NCI-H1930 (cell line): ENCODE measurements at places on chromosomes 2 and 18.

DNA sequence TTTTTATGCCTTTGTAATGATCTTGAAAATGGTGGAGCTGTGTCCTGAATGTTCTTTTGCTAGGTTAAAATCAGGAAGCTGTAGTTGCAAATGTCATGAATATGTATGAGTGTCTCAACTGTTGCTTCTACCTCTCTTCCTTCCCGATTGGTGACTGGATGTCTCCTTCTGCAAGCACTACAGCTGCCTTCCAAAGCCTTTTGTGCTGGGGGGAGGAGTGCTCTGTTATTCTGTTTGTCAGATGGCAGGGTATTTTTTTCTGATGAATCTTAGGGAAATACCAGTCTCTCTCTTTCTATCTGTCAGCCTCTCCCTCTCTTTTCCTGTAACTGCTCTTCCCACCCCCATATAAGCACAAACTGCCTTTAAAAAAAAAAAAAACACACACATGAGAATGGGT is 1396.3 kb upstream of the CELF4 start:
- DNase-seq: no peak

DNA sequence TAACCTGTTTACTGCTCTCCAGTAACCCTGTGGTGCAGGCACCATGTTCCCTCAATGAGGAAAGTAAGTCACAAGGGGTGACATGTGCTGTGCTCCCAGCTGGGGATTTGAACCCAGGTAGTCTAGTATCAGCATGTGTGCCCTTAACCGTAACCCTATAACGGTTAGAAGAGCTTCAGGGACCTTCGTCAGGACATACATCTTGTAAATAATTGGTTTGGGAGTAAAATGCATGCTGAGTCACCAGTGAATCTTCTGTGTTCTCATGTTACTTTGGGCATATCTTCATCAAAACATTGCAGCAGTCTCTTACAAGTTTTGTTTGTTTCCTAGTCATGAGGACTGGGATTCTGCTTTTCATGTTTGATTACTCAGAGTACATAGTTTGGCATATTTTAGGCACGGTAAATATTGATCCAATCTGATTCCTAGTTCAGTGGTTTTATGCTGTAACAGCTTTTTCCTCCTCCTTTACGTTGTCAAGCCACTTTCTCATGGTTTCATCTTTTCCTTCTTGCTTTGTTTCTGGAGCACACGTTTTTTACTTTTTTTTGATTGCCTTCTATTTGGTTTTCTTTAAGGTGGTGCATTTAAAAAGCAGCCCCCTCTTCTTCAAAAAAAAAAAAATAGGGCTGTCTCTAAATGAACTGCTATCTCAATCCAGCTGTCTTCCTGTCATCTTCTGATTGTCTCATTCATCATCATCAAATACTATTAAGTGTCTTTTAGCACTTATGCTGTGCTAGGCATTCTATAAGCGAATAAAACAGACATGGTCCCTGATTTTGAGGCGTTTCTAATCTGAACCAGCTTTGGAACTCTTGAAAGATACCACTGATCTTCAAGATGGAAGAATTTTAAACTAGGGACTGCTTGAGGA is 50.4 kb downstream of the CLIP4 start:
- DNase-seq: no peak

DNA sequence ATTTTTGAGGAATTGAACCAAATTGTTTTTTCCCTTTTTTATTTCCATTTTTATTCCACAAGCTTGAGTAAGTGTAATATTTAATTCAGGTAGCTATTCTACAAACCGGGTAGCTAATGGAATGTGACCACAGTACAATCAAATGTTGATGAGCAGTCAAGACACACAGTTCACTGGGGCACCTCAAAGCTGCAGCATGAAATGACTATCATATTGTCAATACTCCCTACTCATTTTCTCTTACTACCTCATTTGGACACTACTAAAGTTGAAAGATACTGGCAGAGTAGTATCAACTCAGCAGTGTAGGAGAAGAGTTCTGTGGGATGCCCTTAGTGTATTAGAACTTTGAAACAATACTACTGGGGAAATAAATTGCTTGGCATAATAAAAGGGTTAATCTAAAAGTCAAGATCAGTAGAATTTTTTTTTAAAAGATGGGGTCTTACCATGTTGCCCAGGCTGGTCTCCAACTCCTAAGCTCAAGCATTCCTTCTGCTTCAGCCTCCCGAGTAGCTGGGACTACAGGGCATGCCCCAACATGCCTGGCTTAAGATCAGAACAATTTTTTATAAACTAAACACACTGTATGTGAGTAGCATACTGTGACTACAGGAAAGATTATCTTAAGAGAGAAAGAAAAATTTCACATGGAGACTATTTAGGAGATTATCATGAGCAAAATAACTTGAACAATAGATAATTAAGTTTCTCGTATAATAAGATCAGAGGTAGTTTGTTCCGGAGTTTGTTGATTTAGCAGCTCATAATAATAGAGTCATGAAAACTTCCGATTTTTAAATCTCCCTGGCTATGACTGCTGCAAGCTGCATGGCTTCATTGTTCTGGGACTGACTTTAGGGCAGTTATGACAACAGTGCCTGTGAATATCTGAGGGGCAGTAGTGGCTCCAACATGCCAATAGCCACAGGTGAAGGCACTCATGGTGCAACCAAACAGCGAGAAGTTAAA is 43.7 kb downstream of the MYO3B start:
- DNase-seq: no peak

DNA sequence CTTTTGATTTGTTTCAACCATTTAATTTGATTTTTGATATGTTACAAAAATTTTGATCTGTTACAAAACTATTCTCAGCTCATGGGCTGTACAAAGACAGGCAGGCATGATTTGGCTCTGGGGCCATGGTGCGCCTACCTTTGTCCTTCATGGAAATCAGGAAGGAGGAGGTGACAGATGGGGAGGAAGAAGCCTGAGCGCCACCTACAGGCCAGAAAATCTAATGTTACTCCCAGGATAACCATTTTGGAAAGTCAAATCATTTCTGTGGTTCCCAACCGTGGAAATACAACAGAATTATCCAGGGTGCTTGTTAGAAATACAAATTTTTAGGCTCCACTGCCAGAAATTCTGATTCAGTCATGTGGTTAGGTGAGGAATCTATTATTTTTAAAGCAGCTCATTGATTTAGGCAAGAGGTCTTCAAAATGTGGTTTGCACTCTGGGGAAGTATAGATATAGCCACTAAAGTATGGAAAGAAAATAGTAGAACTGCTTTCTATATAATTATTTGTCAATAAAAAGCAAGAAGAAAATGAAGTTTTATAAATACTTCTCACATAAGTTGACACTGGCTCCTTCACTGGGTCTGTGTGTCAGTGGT is 93.9 kb downstream of the EVA1A start:
- peak; percentile 6 for DNase-seq

DNA sequence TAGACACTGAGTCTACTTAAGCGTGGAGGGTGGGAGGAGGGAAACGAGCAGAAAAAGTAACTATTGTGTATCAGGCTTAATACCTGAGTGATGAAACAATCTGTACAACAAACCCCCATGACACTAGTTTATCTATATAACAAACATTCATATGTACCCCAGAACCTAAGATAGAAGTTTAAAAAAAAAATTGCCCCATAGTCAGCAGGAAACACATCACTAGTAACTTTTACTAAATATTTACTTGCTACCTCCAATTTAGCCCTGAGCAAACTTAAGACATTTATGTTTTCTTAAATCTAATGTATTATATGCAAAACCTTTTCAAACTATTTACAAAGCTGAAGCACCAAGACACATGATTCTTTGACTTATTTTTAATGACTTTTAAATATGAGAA is 5.6 kb downstream of the REV1 start:
- DNase-seq: no peak

DNA sequence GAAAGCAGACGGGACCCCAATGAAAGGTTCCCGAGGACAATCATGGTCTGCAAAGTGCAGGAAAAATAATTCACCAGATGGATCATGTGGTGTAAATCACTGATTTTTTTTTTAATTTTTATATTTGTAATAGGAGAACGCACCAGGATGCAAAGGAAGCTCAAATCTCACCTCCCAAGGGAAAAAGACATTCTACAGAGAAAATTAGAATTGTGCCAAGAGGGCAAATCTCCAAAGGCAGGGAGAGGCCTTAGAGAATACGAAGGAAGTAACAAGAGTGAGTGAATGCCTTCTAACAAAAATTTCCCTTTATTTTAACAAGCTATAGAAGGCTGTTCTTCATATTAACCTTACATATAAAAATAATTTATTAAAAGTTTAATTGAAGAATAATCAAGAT is 90.9 kb downstream of the ANKRD44 start:
- no peak for DNase-seq

DNA sequence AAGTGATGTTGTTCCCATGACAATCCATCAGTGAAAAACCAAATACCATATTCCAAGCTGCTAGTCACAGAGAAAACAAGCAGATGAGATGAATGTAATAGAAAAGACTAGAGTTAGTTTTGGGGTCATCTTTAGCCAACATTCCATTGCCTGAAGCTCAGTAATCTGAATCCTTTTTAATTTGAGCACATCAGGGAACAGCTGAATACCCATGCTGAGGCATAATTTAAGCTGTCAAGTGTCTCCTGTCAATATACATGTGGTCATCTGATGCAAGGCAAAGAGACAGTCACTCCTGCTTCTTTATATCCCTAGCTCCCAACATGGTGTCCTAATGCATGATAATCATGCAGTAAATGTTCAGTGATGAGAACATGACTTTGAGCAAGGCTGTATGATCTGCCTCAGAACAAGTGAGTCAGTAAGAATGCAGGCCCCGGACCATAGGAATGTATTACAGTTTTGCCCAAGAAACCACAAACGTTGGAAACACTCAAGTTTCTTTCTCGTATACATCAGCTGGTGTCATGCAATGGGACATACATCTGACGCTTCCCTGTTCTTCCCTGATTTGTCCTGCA is 48.0 kb downstream of the CDK15 start:
- DNase-seq: no peak

DNA sequence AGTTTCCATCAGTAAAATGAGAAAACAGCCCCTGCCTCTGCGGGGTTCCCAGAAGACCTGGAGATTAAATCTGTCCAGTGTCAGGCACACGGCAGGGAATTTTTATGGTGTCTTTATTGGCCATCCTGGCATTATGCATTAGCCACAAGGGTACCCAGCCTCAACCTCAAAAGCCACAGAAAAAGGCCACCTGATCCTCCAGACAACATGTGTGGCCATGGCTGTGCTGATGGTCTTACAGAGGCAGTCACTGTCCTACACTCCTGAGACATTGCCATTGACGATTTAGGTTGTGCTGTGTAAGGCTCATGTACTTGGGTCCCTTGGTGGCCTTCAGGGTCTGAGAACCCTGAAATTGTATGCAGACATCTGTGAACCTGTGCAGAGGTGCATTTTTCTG is 115.6 kb downstream of the SMAD7 start:
- no peak for DNase-seq

DNA sequence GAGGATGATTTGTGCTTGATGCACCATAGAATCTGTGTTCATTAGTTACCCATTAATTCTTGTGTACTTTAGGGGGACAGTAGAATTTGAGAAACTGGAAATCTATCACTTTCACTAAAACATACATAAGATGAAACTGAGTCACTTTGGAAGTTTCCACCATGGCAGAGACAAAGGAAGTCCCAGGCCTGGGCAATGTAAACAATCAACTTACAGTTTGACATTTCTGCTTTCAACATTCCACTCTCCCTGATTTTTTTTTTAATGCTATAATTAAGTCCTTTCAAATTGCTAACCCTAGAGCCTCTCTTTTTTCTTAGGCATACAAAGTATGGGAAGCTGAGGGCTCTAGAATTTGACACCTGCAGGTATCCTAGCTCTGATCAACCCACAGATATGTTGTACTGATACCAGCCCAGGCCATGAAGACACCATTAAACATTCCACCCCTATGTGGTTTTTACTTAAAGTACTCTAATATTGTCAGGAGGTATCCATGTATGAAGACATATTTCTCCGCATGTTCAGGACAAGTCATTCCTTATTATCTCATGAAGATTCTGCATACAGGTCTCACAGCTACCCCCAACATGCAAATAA is 88.5 kb upstream of the GLS start:
- DNase-seq: no peak

- no peak for DNase-seq
Observed at GRCh38 chr18:61719671-61720070, 173.1 kb downstream of the RNF152 start.

- no peak for DNase-seq
Observed at GRCh38 chr18:8695932-8696517, 9.3 kb upstream of the MTCL1 start.

- DNase-seq: no peak
Observed at GRCh38 chr2:227748079-227748478, 2.4 kb downstream of the SCYGR8 start.

DNA sequence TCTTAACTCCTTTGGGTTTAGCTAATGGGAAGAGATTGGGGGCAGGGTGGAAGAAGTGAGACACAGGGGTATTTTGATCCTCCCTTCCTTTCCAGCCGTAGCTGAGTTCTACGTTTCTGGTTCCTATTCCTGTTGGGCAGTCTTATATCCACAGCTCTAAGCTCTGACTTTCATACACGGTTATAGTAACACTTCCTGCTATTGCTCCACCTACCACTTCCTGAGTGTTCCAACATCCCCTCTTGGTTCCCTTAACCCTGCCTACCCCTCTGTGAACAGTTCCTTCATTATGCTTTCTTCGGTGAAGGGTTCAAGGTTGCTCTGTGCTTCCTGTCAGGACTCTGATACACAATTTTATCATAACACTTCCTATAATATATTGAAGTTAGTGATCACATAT is 205.1 kb downstream of the DNAH7 start:
- DNase-seq: no peak

GRCh38 chr2:74297391-74297790 is 45.8 kb downstream of the SLC4A5 start:
- no peak for DNase-seq

GRCh38 chr2:213868526-213868925 is 542.3 kb upstream of the VWC2L start:
- no peak for DNase-seq

DNA sequence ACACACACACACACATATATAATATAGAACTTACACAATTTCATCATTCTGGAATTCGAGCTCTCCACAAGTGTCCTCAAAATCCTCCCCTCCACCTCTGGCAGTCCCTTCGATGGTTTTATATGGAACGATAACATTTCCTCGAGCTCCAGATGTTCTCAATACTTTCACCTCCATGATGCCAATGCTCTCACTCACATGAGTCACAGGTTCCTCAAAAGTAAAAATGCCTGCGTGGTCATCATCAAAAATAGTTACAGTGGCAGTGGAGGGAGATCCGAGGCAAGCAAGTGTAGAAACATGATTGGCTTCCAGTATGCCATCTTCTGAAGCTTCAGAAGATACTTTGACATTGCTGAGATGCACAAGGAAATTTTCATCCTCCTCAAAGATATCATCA is 23.5 kb downstream of the SLC8A1 start:
- no peak for DNase-seq

- no peak for DNase-seq
Observed at GRCh38 chr18:79872527-79873444, 75.0 kb downstream of the KCNG2 start.

GRCh38 chr2:230700447-230700846 is 12.2 kb upstream of the CAB39 start:
- DNase-seq: no peak

DNA sequence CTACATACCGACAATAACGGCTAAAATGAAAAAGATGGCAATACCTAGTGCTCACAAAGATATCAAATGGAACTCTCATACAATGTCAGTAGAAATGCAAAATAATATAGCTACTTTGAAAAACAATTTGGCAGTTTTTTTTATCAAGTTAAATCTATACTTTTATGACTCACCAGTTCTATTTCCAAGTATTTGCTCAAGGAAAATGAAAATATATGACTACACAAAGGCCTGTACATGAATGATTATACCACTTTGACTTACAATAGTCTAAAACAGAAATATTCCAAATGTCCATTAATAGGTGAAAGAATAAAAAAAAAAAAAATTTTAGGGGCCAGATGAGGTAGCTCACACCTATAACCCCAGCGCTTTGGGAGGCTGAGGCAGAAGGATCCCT is 219.8 kb downstream of the ZRANB3 start:
- DNase-seq: no peak
